ENCODE measurements at places on chromosomes 3 and 15. TPM values are rescaled to one million over a fixed set of nuclear protein-coding genes. Genes with fewer than 3 reads are reported as not detected.

STXBP5L gene
- not detected for total RNA-seq

NRG4 gene
- total RNA-seq: not detected

CSPG4 gene
- 72.4 TPM for total RNA-seq

POLR2M gene
- total RNA-seq: 260 TPM

SI gene
- total RNA-seq: not detected

MYO5C gene
- total RNA-seq: 0.15 TPM

SLC22A14 gene
- not detected for total RNA-seq

CIP2A gene
- 20.5 TPM for total RNA-seq

AHSG gene
- total RNA-seq: not detected
